ENCODE measurements at places on chromosomes 11 and 22.

GRCh38 chr22:17773606-17774205 lies 563 bp downstream of the BID start:
- no peak for DNase-seq

GRCh38 chr11:37422511-37422910 lies 824.5 kb upstream of the RAG2 start:
- DNase-seq = no peak

DNA sequence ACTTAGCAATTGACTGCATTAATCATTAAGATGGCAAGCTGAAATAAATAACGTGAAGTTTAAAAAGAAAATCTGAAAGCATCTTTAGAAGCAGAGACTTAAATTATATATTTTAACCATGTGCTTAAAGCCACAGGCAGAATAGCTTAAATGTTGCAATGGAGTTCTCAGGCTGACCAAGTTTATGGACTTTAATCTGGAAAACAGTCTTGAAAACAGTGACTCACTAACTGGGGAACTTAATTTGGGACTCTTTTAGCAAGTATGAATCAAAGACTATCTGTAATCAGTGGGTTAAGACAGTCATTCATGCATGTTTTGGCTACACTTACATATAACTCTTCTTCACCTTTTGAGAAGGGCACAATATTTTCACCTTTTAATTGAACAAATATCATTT lies 12.6 kb upstream of the GLYATL1 start:
- no peak for DNase-seq

- DNase-seq = no peak
These were observed 111.2 kb downstream of the SLC1A2 start for GRCh38 chr11:35308157-35308556.

DNA sequence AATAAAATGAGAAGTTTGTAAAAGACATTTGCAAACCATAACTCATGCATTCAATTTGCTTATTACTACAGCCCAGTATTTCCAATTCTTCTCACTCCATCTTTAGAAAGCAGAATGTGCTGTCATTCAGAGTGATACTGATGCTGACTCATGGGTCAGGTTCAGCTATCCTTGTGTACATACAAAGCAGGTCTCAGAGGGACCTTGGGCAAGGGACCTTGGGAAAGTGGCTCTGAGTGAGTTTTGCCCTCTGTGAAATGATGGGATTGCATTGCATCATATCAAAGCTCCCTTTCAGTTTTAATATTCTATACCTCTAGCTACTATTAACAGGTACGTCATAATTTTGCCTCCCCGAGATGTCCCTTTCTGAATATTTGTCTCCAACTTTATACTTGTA lies 848.7 kb downstream of the OPCML start:
- no peak for DNase-seq

DNA sequence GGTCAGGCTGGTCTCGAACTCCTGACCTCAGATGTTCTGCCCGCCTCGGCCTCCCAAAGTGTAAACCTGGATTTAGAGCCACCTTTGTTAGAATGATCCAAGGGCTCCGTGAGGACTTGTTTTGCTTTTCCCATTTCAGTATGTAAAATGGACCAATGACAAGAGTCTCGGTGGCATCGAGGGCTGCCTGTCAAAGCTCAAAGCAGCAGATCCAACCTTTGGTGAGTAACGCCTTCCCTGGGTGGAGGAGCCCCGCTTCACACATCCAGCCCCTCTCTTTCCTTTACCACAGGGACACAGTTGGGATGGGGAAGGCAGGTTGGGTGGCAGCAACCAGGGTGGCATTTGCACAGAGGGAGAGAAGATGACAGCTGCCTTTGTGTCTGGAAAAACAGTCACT lies 4.4 kb downstream of the TTC38 start:
- DNase-seq = no peak

- DNase-seq = no peak
These were observed 340.4 kb downstream of the ETS1 start for GRCh38 chr11:128246810-128247594.

DNA sequence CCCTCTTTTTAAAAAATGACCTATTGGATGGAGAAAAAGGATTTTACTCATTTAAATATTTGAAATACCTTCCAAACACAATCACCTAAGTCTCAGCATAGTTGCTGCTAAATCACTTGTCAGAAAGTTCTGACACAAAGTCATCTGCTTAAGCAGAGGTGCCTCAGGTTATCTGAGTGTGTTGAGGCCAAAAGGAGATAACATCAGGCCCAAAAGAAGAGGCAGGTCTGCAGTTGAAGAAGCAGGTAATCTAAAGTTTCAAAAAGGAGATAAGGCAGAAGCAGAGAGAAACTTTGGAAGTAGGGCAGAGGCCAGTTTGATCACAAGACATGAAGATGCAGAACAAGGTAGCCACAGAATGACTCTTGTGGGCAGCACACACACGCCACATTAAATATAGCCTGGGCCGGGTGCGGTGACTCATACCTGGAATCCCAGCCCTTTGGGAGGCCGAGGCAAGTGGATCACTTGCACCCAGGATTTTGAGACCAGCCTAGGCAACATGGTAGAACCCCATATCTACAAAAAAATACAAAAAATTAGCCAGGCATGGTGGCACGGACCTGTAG lies 175.7 kb upstream of the API5 start:
- no peak for DNase-seq

DNA sequence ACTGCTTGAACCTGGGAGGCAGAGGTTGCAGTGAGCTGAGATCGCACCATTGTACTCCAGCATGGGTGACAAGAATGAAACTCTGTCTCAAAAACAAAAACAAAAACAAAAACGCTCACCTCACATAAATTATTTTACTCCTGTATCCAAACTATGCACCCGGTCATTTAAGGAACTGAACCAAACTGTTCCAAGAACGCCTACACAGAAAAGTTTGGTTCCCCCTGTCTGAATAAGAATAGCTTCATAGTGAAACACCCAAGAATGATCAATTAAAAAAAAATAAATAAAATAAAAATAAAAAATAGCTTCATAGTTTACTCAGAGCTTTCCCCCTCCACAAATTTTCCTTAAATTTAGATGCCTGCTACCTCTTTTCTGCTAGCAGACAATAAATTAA lies 13.7 kb downstream of the NUP98 start:
- no peak for DNase-seq

DNA sequence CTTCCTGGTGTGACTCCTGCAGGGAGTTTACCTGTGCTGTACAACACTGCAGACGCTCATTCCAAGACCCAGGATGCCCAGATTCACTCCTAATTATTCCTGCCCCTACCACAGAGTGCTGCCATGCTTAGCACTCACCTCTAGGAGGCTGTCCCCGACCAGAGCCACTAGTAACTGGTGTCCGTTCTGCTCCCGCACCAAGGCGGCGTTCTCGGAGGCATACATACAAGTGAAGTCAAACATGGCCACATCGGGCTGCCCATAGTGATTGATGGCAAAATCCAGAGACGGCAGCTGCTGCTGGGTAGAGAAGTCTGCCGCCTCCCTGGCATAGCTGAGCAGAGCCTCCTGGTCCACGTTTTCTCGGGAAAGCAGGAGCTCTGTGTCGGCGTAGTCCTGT lies 122.3 kb upstream of the BID start:
- DNase-seq = no peak

DNA sequence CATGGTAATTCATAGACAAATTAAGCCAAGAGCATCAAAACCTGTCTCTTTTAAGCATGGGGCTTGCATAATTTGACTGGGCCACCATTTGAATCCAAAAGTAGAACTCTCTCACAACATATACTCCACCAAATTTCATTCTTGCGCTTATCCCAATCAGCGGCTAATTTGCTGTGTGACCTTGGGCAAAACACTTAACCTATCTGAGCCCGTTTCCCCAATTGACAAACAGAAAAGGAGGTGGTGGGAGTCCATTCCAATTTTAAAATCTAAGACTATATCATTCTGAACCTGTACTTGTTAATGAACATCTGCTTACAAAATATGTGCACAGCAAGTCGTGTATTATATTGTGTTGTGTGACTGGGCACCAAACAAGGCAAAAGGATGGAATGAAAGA lies 338.1 kb upstream of the NARS2 start:
- no peak for DNase-seq

DNA sequence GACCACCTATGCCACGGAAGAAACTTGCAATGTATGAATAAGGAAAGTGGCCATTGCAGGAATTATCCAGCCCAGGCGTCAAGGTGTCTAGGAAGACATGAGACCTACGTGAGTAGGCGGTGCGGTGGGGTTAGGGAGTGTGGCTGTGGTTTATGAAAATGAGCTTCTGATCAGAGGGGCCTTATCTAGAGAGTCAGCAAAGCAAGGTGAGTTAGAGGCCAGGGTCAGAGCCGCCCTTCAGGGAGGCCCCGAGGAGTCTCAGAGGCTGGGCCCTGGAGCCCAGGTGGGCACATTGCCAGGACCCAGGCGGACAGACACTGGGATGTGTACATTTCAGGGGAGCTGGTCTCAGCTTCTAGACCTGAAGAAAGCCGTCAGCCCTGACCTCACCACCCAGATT lies 13.8 kb upstream of the LINC01488 start:
- no peak for DNase-seq

GRCh38 chr22:27541836-27542235 lies 259.7 kb downstream of the MN1 start:
- DNase-seq = no peak

- no peak for DNase-seq
These were observed 42.9 kb downstream of the ARFGAP3 start for GRCh38 chr22:42814215-42814614.

- no peak for DNase-seq
These were observed 85.8 kb downstream of the MIAT start for GRCh38 chr22:26743149-26743548.

- no peak for DNase-seq
These were observed at the start of gene GPR152 for GRCh38 chr11:67452141-67452952. TSS of gene GPR152 (minus strand) at chr11:67452729. CDS start at chr11:67452724, 5 bp downstream.
